Stimulated activated CD8-positive, alpha-beta memory T cell treated with anti-CD3 and anti-CD28 coated beads, Interleukin-15, amount 100 ng/mL, for 48 hours (primary cell): ENCODE measurements at places on chromosomes 2 and 18.

- DNase-seq, result no peak
These were observed 6.7 kb upstream of the CLK1 start for GRCh38 chr2:200871151-200871550.

DNA sequence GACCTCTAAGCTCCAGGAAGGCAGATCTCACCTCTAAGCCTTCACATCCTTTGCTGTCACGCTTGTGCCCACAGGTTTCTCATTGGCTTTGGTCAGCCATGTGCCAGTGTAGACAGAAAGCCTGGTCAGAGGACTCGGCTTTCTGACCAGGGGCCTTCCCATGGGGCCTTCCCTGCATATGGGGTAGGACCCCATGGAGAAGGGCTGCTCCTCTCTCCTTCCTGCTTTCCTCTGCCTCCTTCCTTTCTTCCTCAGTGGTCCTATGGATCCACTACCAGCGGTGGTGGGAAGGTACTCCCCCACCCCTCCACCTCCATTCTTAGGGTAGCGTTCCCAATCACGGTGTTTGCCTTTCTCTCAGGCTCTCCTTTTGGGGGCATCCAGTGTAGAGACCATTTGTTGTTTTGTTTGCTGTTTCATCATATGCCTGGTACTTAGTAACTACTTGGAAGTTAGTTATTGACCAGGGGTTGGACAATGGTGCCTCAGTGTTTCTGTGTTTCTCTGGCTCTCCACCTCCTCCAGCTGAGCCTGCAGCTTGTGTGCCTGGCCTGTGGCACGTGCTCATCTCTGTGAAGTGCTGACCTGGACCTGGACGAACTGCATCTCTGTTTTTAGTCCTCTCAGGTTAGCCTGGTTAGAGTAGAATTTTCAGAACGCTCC is 71.6 kb downstream of the ZNF407 start:
- no peak for DNase-seq

- DNase-seq, result no peak
These were observed 221.5 kb upstream of the SLC35G4 start for GRCh38 chr18:11387880-11388279.

DNA sequence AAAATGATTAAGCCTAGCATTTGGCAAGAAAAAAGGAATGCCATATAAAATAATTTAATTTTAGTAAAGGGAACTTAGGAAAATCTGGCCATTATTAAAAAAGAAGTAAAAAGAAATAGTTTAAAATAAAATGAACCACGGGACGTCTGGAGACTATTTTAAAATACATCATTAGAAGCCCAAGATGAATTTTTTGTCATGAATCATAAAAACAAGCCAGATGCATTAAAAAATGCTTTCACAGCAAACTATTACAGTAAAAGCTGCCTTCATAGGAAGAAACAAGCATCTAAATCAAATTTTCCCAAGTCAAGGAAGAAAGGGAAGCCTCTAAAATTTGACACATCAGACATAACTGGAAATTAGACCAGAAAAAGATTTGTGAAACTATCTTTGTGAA is 33.0 kb downstream of the COL5A2 start:
- DNase-seq, result no peak

- no peak for DNase-seq
These were observed 508.5 kb downstream of the PID1 start for GRCh38 chr2:228762565-228762964.

GRCh38 chr2:177611310-177611886 is 218.8 kb downstream of the AGPS start:
- DNase-seq, result no peak

GRCh38 chr2:108235577-108235976 is 4.2 kb upstream of the SULT1C3 start:
- DNase-seq, result no peak

DNA sequence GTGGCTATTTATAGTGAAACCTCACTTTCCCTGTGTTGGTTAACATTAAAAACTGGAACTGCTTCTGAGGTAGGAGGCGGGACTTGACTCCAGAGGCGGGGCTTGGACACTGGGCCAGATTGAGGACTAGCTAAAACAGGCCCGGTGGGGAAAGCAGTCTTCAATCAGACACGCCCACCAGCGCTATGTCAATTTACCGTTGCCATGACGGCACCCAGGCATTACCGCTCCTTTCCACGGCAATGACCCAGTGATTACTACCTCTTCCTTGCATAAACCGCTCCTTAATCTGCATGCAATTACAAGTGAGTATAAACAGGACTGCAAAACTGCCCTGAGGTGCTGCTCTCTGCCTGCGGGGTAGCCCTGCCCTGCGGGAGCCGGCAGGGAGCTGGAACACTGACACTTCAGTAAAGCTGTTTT is 35.3 kb downstream of the LRRFIP1 start:
- peak; percentile 42 for DNase-seq

- DNase-seq, result no peak
These were observed 98.6 kb downstream of the BCL2L11 start for GRCh38 chr2:111219285-111219684.

- no peak for DNase-seq
These were observed 28.2 kb downstream of the HS1BP3 start for GRCh38 chr2:20622731-20623130.

GRCh38 chr18:3238742-3239141 is 8.9 kb upstream of the MYL12A start:
- DNase-seq, result no peak

DNA sequence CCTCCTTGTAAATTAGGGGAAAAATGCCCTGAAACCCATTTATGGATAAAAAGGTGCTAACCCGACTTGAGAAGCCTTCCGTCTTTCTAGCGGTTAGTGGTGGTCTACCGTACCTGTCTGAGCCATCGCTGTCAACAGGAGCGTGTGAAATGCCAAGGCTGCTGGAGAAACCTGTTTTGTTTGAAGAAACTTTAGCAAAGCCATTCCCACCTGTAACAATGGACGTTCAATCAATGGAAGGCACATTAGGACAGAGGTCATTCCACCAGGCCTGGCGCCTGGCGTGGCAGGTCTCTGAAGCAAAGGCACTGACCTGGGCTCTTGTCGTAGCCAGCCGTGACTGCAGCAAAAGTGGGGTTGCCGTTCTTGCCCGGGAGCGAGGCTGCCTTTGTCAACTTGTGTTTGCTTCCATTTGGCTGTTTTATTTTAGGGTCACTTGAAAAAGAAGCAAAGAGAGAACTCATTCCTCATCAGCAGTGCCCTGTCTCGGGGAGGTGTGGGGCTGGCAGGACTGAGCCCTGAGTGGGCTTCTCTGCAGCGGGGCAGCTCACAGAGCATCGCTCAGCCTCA is 47.2 kb downstream of the ZAP70 start:
- no peak for DNase-seq

DNA sequence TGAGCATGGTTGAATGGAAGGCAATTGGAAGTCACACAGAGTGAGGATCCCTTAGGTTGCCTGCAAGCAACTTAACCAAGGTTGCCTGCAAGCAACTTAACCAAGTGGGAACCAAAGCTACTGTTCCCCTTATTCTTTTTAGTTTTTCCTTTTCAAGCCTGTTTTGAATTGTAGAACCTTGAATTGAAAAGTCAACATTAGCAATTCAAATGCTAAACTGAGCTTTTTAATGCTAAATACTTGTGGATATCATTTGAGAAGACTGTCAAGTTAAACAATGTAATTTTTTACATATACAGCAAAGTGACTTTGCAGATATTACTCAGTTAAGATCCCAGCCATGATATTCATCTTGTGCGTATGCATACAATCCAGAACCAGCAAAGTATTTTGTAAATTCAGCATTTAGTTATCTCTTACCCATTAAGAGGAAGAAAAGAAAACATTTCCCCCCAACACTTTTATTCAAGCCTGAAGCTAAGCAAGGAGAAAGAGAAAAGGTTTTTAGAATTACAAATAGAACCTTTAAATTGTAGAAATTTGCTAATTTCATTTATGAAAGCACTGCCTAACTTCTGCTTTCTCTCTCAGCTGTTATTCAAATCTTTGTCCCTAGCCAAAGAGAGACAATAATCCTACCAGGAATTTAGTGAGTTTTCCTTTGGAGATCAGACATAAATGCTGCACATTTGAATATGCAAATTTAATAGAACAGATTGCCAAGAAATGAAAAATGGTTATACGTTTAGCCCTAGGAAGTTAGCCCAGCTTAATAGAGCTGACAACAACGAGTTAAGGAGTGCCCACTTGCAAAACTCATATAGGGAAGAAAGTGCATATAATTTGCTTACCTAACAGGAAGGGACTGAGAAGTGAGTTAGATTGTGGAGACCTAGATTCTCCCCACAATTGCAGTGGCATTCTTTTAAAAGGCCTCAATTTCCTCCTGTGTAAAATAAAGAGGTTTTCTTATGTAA is 643.2 kb upstream of the PIK3C3 start:
- DNase-seq, result no peak

GRCh38 chr18:27762054-27762453 is 414.9 kb downstream of the CDH2 start:
- DNase-seq, result no peak

DNA sequence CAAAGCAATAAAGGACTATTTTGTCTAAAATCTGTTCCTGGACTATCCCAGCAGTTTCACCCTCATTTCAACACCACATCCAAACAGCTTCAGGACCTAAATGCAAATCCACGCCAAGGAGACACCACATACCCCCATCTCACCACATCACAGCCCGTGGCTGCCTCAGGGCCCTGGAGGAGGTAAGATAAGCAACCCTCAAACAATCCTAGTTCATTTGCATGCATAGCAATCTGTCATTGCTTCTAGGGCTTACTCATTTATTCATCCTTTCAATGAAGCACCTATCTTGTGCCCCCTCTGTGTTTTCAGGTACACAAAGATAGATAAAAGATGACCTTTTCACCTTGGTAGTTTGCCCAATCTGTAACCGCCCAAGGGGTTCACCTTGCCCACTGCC is 86.5 kb downstream of the VSNL1 start:
- no peak for DNase-seq

DNA sequence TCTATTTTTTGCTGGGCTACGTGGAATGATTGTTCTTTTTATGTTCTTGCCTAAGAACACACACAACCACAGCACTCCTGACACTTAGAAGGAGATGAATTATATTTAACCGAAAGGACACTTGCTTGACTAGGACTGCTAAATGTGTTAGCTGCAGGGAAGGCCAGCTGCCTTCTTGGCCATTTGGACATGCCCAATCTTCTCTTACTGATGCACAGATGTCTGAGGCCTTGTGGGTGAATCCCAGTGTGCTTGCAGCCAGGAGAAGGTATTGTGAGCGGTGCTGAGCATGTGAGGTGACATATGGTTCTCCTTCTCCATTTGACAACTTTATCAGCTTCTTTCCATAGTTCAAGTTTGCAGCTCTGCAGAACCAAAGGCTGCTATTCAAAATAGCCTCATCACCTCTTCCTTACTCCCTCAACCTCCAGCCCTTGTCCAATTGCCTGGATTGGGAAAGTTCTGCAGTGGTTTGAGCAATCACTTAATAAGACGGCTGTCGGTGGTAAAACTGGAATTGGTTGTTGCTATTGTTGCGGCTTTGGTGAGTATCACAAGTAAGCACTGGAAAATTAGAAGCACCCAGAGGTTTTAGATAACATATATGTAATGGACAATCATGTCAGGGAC is 1113.3 kb downstream of the TSN start:
- DNase-seq, result no peak

DNA sequence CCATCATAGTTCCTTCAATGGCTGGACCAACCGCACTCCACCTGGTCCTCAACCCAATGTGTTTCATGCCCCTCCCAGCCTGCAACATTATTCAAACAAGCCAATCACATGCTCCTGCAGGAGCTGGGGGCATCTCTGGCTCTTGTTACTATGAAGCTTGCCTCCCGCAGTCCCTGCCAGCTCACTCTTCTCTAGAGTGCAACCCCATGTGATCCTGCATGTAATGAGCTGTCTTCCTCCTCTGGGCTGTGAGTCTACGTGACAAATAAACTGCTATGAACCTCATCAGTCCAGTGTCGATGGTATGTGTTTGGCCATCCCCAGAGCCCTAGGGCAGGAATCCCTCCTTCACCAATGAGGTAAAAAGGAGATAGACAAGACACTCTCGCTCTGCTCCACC is 15.8 kb upstream of the BOD1L2 start:
- DNase-seq, result no peak

GRCh38 chr2:2527148-2527547 is 196.1 kb upstream of the MYT1L start:
- DNase-seq, result no peak

DNA sequence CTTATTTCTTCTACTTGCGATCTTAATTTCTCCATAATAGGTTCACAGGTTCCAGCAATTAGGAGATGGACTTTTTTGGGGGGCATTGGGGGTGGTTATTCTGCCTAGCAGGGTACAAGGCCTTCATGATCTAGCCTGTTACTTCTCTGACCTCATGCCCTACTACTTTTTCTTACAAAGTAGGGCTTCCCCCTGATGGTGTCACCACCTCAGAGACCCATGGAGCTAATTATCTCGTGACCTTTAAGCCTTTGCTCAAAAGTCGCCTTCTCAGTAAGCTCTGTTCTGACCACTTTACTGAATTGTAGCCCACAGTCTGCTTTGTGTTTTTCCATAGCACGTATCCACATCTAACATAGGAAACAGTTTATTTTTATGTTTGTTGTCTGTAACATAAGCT is 458.0 kb downstream of the PARD3B start:
- DNase-seq, result no peak
